Hippocampal formation (tissue), 2 donors: ENCODE measurements at places on chromosomes 6 and 20.

GRCh38 chr6:54307439-54307910, 766 bp upstream of the TINAG start:
- no peak for DNase-seq

DNA sequence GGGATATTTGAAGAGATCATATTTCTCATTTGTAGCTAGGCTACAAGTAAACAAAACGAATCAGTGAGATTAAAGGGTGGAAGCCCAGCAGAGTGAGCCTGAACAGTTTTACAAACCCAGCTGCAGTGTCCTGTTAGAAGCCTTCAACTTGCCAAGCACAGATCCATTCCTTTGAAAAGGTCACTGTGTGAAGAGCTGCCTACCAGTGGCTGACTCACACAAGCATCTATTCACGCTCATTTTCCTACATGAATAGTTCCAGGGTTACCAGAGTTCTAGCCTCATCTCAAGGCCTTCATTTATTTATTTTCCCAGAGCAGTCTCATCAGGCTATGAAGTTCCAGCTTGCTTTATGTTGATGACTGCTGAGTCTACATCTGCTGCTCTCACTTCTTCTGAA, 25.7 kb upstream of the MLIP start:
- no peak for DNase-seq

GRCh38 chr6:137390334-137390733, 103.9 kb downstream of the OLIG3 start:
- DNase-seq, result no peak

- DNase-seq, result no peak
Observed at GRCh38 chr6:88599571-88599970, 363.8 kb downstream of the RNGTT start.

DNA sequence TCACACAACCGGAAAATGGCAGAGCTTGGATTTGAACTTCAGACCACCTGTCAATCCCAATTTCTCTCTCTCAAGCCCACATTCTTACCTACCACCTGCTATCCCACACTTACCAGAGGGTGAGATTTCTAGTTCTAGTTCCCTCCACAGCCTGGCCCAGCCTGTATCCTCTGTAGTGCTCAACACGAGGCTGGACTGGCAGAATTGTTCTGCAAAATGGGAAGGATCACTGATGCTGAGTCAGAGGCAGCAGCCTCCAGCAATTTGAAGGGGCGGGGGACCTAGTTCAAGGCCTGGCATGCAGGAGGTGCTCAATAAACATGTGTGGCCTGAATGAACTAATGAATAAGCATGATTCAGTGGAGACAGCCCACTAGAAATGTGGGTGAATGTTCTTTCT, 53.6 kb upstream of the TTPAL start:
- DNase-seq, result no peak
